ENCODE measurements at places on chromosomes 2 and 18.

- DNase-seq: no peak
- no peak overlapping the region for H3K27ac ChIP-seq
- H3K4me3 ChIP-seq: no peak overlapping the region
- H3K27me3 ChIP-seq: no peaks in the 10 kb centered on the region
- H3K36me3 ChIP-seq: no peaks in the 10 kb centered on the region
- no peaks in the 10 kb centered on the region for H3K4me1 ChIP-seq
Measured at GRCh38 chr2:84768840-84769239, 112.0 kb downstream of the TRABD2A start.

- H3K36me3 ChIP-seq: no peaks in the 10 kb centered on the region
- DNase-seq: no peak
- H3K4me3 ChIP-seq: no peak overlapping the region
- no peaks in the 10 kb centered on the region for H3K4me1 ChIP-seq
- H3K27me3 ChIP-seq: no peaks in the 10 kb centered on the region
Measured at GRCh38 chr2:53347269-53347668, 420.3 kb upstream of the CHAC2 start.

DNA sequence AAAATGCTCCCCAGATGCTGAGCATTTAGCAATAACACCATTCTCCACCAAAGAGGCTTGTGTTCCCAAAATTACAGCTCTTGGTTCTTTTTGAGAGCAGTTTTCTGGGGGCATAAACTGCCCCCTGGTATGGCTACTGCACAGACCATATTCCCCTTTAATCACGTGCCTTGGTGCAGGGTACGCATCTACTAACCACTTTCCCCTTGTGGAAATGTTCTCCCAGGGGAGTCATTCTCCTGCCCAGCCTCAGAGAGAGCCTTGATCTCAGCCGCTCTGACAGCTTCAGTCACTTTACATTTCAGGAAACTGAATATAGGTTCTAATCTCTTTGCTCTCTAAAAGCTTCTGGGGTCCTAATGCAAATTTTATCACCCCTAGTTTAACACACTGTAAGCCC is 44.7 kb upstream of the EML6 start:
- H3K36me3 ChIP-seq: no peaks in the 10 kb centered on the region
- DNase-seq: no peak
- H3K4me1 ChIP-seq: peaks cover 2% of the 10 kb centered on the region
- no peak overlapping the region for H3K27ac ChIP-seq

DNA sequence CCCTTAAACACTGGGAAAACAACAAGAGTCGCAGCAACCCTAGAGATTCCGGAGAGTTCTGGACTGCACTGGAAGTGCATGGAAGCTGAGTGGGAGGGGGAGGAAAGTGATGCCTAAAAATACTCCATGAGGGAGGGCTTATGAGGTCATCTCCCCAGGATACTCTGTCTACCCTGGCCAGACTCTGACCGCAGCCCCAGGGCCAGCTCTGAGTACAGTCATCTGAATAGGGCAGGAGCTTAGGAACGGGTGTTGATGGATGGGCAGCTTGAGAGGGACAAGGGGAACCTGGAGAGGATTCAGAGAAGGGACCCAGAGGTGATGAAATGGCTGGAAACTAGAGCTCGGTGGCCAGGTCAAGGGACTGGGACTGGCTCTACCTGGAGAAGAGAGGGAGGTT is 79.3 kb upstream of the IGFBP5 start:
- H3K36me3 ChIP-seq: no peaks in the 10 kb centered on the region
- peaks cover 8% of the 10 kb centered on the region for H3K4me1 ChIP-seq
- no peak overlapping the region for H3K4me3 ChIP-seq
- no peak for DNase-seq

DNA sequence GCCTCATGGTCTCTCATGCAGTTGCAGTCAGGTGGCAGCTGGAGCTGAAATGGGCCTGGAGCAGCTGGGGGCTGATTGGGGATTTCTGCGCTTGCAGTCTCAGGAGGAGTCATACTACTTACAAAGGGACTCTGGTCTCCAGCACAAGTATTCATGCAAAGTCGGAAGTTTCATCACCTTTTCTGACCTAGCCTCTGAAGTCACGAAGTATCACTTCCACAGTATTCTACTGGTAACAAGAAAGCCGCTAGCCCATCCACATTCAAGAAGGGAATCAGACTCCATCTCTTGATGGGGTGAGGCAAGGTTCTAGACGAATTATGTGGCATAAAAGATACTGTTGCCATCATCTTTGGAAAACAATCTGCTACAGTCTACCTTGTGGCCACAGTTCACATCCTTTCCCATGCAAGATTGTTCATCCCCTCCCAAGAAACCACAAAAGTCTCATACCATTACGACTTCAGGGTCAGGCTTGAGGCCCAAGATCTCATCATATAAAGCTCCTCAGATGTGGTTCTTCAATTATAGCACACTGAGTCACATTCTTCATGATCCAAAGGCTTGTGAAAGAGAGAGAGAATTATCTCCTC is 95.3 kb downstream of the SMC6 start:
- no peaks in the 10 kb centered on the region for H3K4me1 ChIP-seq
- no peak overlapping the region for H3K4me3 ChIP-seq
- DNase-seq: no peak

All from ovary (tissue), 10 donors.